Astrocyte of the hippocampus (primary cell): ENCODE measurements at places on chromosomes 12 and 14.

- no peak for DNase-seq
Observed at GRCh38 chr12:130620281-130620680, 95.8 kb downstream of the RIMBP2 start.

DNA sequence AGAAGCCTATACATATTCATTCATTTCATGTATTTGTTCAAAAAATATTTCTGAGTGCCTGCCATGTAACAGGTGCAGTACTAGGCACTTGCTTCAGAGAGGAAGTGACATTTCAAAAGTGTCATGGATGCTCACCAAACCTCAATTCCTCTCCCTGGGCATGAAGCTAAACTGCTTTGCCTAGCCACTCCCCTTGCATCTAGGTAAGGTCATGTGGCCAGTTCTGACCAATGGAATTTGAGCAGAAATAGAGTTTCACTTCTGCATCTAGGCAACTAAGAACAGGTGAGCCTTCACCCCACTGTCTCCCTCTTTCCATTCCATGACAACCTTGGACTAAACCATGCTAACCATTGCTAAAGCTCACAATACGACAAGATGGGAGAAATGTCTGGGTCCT, 27.6 kb downstream of the TC2N start:
- DNase-seq: no peak

GRCh38 chr14:72678356-72678755, 215.5 kb downstream of the DPF3 start:
- no peak for DNase-seq

DNA sequence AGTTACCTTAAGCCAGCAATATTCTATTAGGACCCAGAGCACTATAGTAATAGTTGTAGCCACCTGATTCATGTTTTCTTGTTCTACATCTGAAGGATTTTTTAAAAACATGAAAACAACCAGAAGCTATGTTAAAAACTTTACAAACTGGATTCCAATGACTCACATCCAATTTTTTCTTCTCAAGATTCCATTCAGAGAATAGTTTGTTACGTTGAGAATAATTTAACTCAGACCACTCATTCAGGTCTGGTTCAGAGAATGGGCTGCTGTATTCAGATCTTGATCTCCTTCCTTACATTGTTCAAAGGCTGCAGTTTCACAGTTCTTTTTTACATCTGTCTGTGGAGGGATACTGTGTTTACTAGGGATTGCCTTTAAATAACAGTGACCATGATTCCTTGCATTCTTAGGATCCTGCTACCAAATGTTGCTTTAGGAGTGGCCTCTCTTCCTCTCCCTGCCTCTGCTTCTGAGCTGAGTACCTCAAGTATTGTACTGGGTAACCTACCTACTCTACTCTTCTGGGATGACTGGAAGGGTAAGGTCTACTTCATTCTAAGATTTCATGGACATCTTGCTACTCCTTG, 448.0 kb upstream of the FBXO33 start:
- DNase-seq: peak; percentile 13

DNA sequence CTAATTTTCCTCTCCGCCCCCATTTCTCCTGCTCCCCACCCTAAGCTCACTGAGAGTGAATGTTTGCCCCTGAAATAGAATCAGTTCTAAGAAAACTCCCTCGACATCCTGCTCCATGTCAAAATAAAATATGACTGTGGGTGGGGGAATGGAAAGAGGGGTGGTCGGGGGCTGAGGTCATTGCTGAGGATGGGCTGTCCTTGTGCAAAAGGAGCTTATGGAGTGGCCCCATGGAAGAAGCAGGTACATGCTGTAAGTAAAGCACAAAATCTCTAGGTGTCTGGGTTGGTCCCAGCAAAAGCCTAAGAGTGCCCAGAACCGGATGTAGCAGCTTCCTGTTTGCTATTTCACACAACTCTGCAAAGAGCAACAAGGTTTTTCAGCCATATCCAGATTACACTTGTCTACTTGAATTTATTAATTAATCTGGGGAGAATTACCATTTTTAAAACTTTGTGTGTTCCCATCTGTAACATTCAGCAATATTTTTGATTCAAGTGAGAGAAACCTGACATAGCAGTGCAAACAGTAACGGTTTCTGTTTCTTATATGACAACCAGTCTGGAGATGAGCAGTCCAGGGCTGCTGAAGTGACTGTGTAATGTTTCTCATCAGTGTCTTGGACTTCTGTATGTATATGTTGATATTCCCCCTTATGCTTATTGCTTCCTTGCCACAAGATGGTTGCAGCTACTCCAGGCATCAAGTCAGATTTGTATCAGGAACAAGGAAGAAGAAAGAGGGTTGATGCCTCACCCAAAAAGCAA, 40.4 kb upstream of the GZMB start:
- no peak for DNase-seq

DNA sequence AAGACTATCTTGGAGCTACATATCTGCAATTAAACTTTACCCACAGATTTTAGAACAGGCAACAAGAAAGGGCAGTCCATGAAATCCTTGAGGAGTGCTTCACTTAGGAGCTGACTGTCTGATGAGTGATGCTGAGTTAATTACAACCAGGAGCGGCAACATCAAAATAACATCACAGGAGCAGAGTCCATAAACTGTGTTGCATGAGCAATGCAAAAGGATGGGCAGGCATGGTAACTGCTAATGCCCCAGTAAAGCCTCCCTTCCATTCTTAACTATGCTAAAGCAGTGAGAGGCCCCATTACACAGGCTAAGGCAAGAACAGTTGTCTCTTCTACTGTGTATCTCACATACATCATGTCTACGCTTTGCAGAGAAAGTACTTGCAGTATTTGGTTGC, 156.6 kb downstream of the PAX9 start:
- DNase-seq: no peak

DNA sequence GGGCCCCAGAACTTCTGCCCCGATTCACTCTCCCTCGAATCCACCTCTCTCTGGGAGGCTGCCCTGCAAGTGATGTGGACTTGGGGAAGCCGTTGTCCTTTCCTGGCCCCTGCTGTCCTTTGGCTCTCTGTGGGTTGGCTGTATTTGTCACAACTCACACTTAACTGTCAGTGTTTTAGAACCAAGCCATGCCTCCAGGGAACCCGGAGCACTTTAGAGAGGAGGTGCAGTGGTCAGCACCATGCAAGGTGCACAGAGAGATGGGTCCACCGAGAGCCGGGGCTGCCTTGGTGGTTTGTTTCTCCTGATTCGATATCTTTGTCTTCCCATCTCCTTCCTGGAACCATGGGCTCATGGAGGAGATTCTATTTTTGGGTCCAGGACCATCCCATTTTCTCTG, 129.5 kb upstream of the RTL1 start:
- no peak for DNase-seq

- DNase-seq: peak; percentile 71
Observed at GRCh38 chr12:65826353-65827171, 2.3 kb downstream of the HMGA2 start.

- peak; percentile 30 for DNase-seq
Observed at GRCh38 chr14:100096656-100097055, 31.4 kb downstream of the EVL start.

GRCh38 chr14:106141242-106142220, 615.1 kb downstream of the TMEM121 start:
- DNase-seq: no peak
